Stimulated activated naive B cell treated with anti-CD40 and anti-IgM and Interleukin-4, amounts not matched to agents 10 μg/mL and 1 μg/mL and 100 μg/mL, for 72 hours (primary cell): ENCODE measurements at places on chromosomes 5 and 9.
A peak's percentile ranks its signal among the peaks of the same experiment; 100 is the strongest.

GRCh38 chr5:132999246-132999645 is 27.1 kb downstream of the ZCCHC10 start:
- no peaks in the 10 kb centered on the region for H3K4me1 ChIP-seq
- no peak for DNase-seq
- no peak overlapping the region for H3K4me3 ChIP-seq
- H3K27ac ChIP-seq = peak overlapping the region; percentile 14

DNA sequence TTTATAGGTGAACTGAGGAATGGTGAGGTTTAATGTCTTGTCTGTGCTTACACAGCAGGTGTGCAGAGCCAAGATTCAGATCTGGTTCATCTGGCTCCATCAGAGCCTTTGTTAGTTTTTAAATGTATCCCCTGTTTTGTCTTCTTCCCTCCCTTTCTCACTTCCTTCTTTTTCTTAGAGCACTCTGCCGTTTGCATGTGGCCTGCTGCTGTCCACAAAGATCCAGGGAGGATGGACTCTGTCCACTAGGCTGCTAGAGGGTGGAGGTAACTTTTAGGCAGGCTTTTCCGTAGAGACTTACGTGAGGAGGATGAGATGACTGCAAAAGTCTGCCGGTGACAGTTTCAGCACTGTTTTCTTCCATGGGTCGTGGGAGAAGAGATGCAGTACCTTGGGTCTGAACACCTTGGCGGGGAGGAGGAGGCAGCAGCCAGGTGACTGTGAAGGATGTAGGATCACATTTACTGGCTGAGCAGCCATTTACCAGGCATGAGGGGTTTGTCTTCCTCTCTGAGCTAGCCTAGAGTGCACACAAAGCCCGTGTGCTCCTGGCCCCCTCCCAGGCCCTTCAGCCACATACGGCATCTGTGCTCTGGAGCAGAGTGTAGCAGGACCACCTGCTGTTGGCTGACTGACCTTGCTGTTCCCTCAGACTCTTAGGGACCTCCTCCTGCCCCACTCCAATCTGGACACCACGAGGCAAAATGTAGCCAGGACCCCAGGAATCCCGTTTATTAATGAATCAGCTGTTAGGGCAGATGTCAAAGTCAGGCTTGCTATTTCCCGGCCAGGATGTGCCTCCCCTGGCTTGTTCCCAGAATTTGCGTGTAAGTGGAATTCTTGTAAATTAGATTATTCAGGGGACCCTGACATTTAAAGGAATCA is 1.8 kb downstream of the NTMT1 start:
- peaks cover 19% of the 10 kb centered on the region for H3K36me3 ChIP-seq
- peak overlapping the region; percentile 84 for H3K4me3 ChIP-seq
- no peak for DNase-seq
- H3K4me1 ChIP-seq = peaks cover 45% of the 10 kb centered on the region
- peaks cover 7% of the 10 kb centered on the region for H3K27me3 ChIP-seq

DNA sequence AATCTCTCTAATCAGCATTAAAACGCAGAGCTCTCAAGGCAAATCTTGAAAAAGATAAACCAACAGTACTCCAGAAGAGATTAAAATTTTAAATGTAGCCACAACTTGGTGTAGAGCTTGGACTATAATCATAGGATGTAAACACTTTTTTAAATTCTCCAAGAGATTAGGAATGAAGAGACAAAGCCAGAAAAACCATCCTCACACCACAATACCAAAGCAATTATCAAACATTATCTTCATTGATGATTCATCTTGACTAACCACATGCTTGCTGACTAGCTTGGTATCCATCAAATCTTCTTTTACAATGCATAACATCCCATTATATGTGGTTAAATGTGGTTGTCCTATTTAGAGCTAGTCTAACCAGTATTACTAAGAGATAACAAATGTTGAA is 815.1 kb downstream of the TLE1 start:
- no peaks in the 10 kb centered on the region for H3K4me1 ChIP-seq
- no peaks in the 10 kb centered on the region for H3K36me3 ChIP-seq
- no peak overlapping the region for H3K4me3 ChIP-seq
- peaks cover 6% of the 10 kb centered on the region for H3K27me3 ChIP-seq

GRCh38 chr9:127561491-127562278 is 50.4 kb upstream of the STXBP1 start:
- H3K4me1 ChIP-seq = peaks cover 13% of the 10 kb centered on the region
- no peak for DNase-seq
- no peak overlapping the region for H3K4me3 ChIP-seq
- peaks cover 19% of the 10 kb centered on the region for H3K27me3 ChIP-seq
- H3K27ac ChIP-seq = no peak overlapping the region
- no peaks in the 10 kb centered on the region for H3K36me3 ChIP-seq

- peak overlapping the region; percentile 98 for H3K27ac ChIP-seq
- H3K4me1 ChIP-seq = peaks cover 77% of the 10 kb centered on the region
- no peaks in the 10 kb centered on the region for H3K27me3 ChIP-seq
- DNase-seq = peak; percentile 72
Observed at GRCh38 chr5:133930061-133930812, 38.2 kb downstream of the C5orf15 start.

DNA sequence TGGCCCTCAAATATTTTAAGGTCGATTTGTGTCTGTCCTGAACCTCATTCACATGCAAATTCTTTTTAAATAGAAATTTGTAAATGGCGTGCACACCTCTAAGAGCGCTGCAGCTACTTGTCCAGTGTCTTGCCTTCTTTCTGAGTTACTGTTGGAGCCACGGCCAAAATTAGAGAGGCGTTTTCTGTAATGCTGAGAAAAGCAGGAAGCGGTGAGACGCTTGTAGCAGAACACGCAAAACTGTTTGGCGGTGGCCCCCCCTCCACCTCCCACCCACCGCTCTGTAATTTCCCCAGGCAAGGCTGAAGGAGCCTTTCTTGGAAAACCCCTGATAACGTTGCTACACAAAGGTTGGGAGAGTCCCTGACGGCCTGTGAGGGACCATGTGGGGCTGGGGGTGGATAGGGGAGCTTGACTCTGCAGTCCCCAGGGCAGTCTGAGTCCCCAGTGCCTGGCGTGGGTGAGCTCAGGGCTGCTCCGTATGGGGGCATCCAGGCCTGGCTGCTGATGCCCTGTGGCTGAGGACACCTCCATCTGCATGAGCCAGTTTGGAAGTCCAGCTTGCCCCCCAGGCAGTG is 96.5 kb downstream of the GADD45G start:
- H3K36me3 ChIP-seq = peaks cover 3% of the 10 kb centered on the region
- H3K27me3 ChIP-seq = peaks cover 5% of the 10 kb centered on the region
- H3K4me3 ChIP-seq = peak overlapping the region; percentile 60

GRCh38 chr9:73689051-73689870 is 537.6 kb downstream of the ANXA1 start:
- H3K4me1 ChIP-seq = no peaks in the 10 kb centered on the region
- no peak for DNase-seq
- H3K4me3 ChIP-seq = no peak overlapping the region
- no peaks in the 10 kb centered on the region for H3K27me3 ChIP-seq

- peaks cover 9% of the 10 kb centered on the region for H3K4me1 ChIP-seq
- H3K27ac ChIP-seq = no peak overlapping the region
- H3K27me3 ChIP-seq = no peaks in the 10 kb centered on the region
Observed at GRCh38 chr5:14399054-14399692, 182.4 kb upstream of the OTULINL start.

DNA sequence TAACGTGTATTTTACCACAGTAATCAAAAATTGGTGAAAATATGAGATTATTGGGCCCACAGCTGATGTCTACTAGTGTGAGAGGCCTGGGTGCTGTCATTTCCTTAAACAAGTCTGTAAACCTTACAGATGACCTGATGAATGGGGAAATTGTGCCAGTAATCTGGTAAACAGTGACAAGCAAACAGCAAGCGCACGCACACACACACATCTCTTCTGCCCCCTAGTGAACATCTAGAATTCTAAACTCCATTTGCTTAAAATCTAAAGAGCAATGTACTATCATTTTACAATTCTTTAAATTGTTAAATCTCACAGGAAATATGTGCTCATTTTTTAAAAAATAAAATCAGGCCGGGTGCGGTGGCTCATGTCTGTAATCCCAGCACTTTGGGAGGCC is 7.5 kb upstream of the RAPGEF1 start:
- H3K36me3 ChIP-seq = no peaks in the 10 kb centered on the region
- H3K4me3 ChIP-seq = no peak overlapping the region
- DNase-seq = no peak
